RWPE2 (cell line): ENCODE measurements at places on chromosomes 5 and 9.

- no peak for DNase-seq
Measured at GRCh38 chr9:88077071-88077617, 61.1 kb downstream of the SPATA31C2 start.

- no peak for DNase-seq
Measured at GRCh38 chr9:133897675-133898074, 94.4 kb downstream of the VAV2 start.

- no peak for DNase-seq
Measured at GRCh38 chr5:98163796-98164493, 609.5 kb upstream of the RGMB start.

DNA sequence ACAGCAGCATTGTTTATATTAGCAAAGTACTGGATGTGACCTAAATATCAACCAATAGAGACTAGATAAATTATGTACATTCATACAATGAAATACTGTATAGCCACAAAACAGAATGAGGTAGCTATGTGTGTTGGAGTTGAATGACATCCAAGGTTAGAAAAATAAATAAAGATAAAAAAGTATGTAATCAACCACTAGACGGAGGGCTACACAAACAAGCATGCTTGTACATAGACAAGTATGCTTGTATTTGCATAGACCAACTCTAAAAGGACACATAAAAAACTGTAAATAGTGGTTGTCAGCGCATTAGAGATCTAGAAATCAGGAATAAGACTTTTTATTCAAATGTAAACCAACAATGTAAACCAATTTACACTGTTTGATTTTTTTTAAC, 3.0 kb downstream of the FEM1C start:
- DNase-seq = no peak

DNA sequence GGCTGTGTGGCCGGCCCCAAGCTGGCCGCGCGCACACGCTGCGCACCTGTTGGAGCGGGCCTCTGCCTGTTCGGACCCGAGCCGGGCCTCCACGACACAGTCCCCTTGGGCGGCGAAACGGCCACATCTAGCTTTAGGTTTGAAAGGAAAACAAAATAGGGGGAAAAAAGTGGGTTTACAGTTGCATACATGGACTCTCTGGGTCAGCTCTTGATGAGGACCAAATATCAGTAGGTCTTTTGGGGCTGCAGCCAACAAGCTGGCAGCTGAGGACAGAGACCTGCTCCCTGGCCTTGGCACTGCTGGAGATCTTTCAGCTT, 20.7 kb downstream of the IGIP start:
- no peak for DNase-seq

- DNase-seq = no peak
Measured at GRCh38 chr9:109303900-109304299, 17.0 kb downstream of the EPB41L4B start.

DNA sequence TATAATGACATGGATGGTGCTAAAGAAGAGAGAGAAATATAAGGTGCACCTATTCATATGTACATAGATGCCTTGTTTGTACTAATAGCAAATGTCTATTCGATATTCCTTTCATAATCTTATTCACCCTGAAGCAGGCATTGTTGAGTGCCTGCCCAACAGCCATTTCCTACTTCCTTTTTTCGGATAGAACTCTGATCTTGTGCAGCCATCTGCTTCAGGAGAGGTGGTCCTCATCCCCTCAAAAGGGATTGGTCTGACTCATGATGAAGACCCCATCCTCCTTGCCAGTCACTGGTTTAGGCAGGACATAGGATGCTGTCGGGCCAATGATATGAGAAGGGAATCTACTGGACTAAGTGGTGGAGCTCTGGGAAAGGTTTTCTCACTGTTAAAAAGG, 8.4 kb upstream of the RANBP3L start:
- no peak for DNase-seq

- no peak for DNase-seq
Measured at GRCh38 chr9:1404940-1405339, 354.8 kb downstream of the DMRT2 start.
